ENCODE measurements at places on chromosomes 11 and 22.

DNA sequence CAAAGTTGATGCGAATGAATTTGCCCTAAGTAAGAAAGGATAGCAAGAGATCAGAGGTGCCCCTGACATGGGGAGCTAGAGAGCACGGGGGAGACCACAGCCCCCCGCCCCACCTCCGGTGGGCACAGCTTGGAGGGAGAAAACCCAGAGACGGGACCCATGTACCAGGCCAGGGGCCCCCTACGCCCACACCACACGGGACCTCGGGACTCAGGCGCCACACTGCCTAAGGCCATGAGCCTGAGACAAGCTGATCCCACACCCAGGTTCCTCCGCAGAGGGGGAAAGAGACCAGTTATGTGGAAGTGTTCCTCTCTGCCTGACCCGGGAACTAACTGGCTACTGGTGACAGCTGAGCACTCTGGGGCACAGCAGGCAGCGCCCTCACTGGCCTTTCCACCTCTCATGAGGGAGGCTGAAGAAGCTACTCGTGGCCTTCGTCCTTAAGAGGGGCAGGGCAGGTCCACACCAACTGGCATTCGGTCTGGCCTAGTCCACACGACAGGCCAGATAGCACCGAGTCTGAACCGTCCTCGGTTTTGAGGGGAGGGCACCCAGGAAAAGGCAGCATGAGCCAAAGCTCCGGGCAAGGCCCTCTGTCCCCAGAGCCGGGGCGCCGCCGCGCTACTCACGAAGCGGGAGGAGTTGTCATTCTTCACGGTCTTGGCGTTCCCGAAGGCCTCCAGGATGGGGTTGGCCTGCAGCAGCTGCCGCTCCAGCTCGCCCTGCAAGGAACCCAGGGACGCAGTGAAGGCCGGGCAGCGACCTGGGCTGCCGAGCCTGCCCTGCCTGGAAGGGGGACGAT is 65.8 kb downstream of the MYH9 start:
- no peak for DNase-seq

DNA sequence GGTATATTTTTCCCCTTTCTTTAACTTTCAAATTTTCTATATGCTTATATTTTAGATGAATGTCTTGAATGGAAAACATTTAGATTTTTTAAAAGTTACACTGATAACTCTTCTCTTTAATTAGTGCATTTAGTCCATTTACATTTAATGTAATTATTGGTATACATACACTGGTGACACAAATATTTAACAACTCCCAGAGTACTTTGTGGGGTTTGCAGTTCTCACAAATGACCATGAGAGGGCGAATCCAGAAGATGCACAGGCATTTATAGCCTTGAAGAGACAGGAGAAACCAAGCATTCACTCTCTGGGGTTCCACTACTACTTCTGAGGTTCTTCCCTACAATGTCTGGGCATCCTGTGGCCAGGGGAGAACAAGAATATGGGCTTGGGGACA is 125.1 kb downstream of the TIMP3 start:
- DNase-seq: peak; percentile 41

DNA sequence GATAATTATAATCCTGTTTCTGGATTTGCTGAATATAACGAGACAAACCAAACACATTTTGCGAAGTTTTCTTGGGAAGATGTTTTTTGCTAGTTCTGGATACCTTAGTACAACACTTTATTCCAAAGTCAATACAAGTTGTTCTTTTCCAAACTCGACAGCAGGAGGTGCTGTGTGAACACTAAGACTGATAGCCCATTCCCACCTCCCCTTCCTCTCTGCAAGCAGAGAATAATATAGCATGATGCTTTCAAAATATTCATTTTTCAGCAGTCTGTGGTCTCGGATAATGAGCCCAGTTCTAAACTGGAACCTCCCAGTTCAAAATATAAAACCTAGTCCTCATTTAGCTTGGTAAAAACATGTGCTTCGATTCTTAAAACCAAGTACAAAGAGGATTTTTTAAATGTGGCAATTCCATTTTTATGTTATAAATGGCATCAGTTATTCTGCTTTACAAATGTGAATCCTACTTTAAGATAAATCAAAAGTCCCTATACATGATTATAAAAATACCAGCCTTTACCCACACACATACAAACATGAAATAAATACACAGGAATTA is 129.1 kb downstream of the DCDC1 start:
- DNase-seq: peak; percentile 51

DNA sequence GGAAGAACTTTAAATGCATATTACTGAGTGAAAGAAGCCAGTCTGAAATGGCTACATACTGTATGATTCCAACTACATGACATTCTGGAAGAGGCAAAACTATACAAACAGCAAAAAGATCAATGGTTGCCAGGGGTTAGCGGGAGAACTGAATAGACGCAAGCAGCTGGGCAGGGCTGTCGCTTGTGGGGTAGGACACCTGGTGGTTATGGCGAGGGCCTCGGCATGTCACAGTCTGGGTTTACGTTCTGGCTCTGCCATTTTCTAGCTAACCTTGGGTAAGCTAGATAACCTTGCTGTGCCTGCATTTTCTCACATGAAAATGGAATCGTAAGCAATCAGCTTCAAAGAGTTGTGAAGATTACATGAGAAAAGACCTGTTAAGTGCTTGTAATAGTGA is 55.2 kb upstream of the SYT13 start:
- DNase-seq: no peak

GRCh38 chr11:32940865-32941264 is 48.3 kb downstream of the QSER1 start:
- no peak for DNase-seq

DNA sequence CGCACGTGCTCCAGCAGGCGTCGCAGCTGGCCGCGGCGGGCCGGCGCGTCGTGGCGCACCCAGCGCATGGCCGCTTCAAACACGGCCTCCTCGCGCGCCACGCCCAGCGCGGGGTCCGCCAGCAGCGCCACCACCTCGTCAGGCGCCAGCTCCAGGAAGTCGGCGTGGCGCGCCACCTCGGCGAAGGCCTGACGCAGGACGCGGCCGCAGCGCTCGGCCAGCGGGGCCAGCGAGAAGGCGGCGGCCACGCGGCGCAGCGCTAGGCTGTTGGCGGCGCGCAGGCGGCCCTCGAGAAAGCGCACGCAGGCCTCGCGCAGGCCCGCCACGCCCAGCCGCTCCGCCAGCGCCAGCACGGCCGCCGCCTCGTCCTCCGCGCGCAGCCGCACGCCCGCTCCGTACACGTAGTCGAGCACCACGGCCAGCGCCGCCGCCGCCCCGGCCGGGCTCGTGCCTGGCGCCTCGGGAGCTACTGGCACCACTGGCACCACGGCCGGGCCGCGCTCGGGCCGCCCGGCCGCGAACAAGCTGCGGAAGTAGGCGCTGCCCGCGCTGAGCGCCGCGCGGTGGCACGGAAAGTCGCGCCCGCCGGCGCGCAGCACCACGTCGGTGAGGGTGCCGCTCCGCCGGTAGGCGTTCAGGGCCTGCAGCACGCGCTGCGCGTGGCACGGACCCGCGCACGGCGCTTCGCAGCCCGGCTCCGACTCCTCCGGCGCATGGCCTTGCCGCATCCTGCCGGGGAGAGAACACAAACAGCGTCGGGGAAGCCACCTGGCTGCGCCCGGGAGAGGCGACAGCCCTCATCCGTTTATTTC is 2.9 kb downstream of the KLHL35 start:
- peak; percentile 98 for DNase-seq

Measured in Caco-2 (cell line).